ENCODE measurements at places on chromosomes 1 and 21. TPM values are rescaled to one million over a fixed set of nuclear protein-coding genes. Genes with fewer than 3 reads are reported as not detected.

- peak; percentile 14 for DNase-seq
Measured at GRCh38 chr1:38094711-38095290, 48.2 kb upstream of the POU3F1 start.

DNA sequence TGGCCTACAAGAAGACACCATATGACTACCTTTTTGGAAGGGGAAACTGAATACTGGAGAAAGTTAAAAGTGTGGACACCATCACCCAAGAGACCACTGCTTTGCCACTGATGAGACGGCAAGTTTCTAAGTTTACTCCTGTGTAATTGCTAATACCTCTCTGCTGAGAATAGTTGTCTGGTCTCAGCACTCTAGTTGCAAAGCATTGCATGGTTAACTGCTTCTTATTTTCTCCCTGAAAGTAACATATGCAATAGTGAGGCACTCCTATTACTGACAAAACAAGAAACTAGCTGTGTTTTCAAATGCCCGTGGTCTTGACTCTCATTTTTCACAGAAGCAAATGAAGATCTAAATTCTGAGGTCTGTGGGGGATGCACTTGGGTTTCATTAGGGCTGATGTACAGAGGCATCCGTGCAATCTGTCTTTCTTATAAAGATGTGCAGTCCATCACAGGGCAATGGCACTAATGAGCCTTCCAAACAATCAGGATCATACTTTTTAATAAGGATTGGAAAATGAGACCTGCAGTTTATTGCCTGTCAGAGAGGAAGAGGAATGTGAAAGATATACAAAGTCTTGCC, 62.9 kb downstream of the IFI44 start:
- DNase-seq: no peak

Gene SYT14
- total RNA-seq: not detected

DNA sequence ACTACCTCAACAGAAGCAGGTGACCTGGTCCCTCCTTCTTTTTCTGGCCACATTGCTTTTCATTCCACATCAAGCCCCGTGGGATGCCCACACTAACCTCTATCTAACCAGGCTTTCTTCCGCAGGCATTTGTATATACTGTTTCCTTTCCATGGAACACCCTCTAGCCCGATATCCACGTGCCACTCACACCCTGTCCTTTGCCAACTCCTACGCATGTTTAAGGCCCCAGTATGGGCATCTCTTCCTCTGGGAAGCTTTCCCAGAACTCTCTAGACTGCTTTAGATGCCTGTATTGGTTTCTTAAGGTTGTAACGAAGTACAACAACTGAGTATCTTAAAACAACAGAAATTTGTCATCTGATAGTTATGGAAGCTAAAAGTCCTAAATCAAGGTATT, 121.0 kb downstream of the TNR start:
- DNase-seq: no peak

DNA sequence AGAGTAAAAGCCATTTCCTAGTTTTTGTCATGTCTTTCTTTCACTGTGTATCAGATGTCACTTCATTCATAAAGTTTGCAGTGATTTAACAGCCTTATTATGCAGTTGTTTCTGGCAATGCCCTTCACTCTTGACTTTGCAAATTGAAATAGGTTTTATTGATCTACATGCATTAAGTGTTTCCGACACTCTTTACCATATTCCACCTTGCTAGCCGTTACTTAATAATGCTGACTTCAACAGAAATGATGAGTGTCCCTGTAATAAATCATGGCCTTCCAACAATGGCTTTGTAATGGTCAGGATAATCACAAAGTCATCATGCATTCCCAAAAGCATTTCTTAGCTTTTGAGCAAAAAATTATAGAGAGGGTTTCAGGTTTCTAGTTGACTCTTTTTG, 236.8 kb upstream of the FMN2 start:
- no peak for DNase-seq

DNA sequence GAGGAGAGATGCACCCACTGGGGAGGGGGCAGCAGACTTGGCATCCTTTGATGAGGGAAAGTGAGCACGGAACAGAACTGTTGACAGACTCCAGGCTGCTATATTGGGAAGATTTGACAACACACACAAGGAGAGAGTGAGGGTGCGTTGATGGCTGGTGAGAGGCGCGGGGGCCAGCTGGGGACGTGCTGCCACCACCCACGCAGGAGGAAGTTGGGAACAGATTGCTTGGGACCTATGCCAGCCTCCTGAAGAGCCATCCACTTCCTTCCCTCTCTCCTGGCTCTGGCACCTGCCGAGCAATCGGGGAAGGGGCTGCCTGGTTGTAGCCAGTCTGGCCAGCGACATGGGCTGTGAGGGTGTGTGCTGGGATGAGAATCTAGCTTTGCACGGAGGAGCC, 223.7 kb upstream of the CSF3R start:
- no peak for DNase-seq

GRCh38 chr1:75472089-75472970, 138.6 kb downstream of the SLC44A5 start:
- no peak for DNase-seq

Gene LCE2A
- not detected for total RNA-seq

- no peak for DNase-seq
Measured at GRCh38 chr1:118783095-118783758, 204.9 kb downstream of the TBX15 start.

GRCh38 chr21:41643246-41643966, 123.4 kb downstream of the RIPK4 start:
- DNase-seq: no peak

Gene HS2ST1
- total RNA-seq: 6.2 TPM

GRCh38 chr1:166170075-166170474, 3.3 kb upstream of the FAM78B start:
- no peak for DNase-seq

Gene DNALI1
- total RNA-seq: 0.54 TPM

DNA sequence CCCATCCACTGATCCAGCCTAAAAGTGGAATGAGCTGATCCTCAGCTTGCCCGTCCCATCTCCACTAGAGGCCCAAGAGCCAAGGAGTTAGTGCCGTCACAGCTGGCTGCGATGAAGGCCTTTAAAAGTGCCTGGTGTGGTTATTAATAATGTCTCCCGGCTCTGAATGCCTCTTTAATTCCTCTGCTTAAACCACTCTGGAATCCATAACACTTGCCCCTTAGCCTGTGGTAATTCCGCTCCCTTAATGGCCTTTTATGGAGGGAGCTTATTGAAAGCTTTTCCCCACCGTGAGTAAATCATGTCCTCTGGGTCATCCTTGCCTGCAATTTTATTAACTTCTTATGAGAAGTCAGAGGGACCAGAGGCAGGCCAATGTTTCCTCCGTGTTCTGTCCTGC, 55.4 kb downstream of the UBIAD1 start:
- no peak for DNase-seq

DNA sequence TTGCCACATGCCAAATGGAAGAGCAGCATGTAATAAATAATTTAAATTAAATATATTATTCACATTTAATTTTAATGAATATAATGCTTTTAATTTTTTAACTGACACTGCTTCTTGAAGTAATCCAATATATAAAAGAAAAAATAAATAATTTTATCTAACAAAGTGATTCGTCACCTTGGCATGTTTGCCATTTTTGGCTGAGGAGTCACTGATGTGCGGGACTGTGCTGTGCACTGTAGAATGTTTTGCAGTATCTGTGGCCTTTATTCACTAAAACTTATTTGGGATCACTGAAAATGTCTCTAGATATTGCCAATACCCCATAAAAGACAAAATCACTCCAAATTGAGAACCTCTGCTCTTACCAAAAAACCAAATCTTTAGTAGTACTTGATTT, 807.8 kb downstream of the BRINP3 start:
- DNase-seq: no peak

DNA sequence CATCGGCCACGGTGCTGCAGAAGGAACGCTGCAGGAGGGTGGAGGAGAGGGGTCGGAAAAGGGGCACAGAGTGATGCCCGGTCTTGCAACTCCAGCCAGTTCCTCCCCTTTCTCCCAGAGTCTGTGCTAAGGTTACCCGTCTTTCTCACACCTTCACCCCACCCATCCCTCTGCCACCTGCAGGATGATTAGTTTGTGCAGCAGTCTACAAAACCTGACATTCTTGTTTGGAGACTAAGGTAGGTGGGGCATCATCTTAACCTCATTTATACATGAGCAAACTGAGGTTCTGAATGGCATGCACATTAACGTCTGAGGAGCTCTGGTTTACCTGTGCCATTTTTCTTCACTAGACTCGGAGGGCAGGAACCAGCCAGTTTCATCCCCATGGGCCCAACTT, 232.3 kb downstream of the GRIK3 start:
- DNase-seq: no peak

DNA sequence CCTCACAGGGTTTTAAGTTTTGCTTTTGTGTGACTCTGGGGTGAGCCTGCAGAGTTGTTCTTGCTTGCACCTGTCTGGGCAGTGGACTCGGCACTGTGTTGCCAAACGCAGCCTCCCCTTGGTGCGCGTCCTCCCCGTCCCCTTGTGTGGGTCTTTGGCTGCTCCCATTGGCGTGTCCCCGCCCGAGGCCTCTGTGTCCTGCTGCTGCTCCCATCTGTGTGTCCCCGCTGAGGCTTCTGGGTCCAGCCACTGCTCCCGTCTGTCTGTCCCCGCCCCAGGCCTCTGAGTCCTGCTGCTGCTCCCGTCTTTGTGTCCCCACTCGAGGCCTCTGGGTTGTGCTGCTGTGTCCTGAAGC, 62.8 kb downstream of the PCNT start:
- no peak for DNase-seq

GRCh38 chr1:161705537-161705936, 1.5 kb upstream of the FCRLA start:
- no peak for DNase-seq

DNA sequence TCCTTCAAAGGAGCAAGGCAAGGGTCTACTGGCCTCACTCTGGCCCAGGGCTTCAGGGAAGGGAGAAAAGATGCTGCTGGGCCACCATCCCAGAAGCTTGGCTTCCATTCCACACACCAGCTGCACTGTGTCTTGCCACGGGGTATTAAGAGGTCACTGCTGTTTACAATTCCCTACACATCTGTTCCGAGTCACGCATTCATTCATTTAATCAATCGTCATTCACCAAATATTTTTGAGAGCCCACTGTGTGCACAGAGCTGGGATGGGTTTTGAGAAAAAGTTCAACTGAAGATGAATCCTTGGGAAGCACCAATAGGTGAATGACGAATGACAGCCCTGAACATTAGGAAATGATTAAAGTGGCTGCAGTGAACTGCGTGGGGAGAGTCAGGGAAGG, 101.7 kb downstream of the NAV1 start:
- DNase-seq: no peak

- DNase-seq: no peak
Measured at GRCh38 chr1:239204401-239204800, 182.0 kb upstream of the CHRM3 start.

Gene TRIM58
- total RNA-seq: 25.3 TPM

DNA sequence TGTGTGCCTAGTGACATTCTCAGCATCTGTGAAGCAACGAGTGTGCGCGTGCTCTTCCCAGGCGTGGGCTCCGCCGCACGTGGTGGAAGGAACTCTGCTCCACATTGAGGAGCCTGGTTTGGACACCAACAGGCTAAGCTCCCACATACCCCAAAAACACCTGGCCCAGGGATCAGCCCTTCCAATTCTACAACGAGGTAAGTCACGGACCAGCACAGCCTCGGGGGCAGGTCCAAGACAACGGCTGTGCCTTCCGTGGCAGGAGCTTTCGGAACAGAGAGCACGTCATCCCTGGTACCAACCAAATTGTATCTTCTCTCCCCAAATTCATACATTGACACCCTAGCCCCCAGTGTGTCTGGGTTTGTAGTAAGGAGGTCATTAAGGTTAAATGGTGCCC, 27.2 kb upstream of the PDE9A start:
- no peak for DNase-seq

DNA sequence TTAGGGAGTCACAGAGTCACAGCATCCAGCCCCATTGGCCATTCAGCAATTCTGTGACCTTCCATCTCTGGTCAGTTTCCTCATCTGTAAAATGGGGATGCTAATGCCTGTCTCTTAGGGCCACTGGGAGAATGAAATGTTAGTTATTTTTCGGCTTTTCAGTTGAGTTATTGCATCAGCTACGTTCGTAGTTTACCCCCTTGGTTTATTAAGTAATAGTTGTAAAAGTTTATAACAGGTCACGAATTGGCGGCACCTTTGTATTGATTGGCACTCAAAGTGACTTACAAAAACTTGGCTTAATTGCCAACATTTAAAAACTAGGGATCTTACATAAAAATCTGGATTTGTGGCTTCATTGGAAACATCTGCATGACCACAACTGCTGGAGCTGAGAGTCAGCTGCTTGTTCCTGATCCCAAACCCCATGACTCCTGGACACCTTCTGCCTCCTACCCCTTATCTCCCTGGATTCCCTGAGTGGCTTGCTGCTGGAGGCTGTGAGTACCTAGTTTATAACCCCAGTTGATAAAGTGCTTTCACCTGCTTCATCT, 23.0 kb upstream of the SLC1A7 start:
- DNase-seq: no peak

GRCh38 chr1:60960891-60961461, 121.4 kb upstream of the NFIA start:
- peak; percentile 56 for DNase-seq

DNA sequence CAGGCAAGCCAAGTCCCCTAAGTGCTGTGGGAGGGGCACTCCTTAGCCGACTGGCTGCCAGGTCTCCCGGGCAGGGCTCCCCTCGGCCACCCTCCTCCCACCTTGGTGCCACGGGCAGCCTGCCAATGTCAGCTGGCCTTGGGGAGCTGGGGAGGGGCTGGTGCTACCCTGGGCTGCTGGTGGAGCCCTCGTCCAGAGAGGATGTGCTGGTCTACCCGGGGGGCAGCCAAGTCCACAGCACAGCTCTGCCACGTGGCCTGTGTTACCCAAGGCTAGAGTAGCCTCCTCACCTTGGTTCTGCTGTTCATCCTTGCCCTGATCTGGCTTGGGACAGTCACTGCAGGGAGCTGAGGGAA, 42.9 kb downstream of the CRYAA start:
- DNase-seq: no peak

Gene S100A7
- total RNA-seq: not detected

- no peak for DNase-seq
Measured at GRCh38 chr1:77134359-77134758, 84.9 kb downstream of the PIGK start.

Gene SLAMF8
- 0.27 TPM for total RNA-seq

Gene ATP1A2
- total RNA-seq: not detected

DNA sequence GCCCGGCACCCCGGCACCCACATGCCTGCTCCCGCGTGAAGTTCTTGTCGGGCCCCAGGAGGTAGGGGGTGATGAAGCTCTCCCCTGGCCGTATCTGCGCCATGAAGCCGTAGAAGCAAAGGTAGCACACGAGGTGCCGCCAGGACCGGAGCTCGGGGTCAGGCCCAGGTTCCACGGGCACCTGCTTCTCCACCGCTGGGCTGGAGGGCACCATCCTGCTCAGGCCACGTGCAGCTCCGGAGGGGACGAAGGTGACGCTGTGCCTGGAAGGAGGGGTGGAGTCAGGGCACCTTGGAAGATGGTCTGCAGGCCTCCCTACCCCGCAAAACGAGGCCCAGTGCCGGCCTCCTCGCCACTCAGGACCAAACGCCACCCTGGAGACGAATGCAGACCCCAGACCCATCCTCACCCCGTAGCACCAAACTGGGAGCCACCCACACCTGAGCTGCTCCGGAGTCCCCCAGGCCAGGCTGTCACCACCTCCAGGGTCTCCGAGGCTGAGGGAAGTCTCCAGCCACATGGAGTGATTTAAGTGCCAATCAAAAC, 4.4 kb downstream of the SLC19A1 start:
- DNase-seq: no peak
